ENCODE measurements at places on chromosomes 3 and 15. TPM values are rescaled to one million over a fixed set of nuclear protein-coding genes. Genes with fewer than 3 reads are reported as not detected.

DNA sequence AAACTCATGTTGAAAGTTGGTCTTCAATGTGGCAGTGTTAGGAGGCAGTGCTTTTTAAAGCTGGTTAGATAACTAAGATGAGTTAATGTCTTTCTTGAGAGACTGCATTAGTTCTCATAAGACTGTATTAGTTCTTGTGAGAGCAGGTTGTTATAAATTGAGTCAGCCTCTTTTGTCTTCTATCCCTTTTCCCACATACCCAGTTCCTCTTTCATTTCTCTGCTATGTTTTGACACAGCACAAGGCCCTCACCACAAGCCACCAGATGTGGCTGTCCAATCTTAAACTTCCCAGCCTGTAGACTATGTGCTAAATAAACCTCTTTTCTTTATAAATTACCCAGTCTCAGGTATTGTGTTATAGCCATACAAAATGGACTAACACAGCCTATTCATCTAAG is 94.6 kb upstream of the SNTN start:
- no peak for DNase-seq

GRCh38 chr3:108190346-108190745 is 31.9 kb downstream of the IFT57 start:
- no peak for DNase-seq

GRCh38 chr15:65401611-65402240 is 21.0 kb downstream of the IGDCC4 start:
- DNase-seq: no peak

DNA sequence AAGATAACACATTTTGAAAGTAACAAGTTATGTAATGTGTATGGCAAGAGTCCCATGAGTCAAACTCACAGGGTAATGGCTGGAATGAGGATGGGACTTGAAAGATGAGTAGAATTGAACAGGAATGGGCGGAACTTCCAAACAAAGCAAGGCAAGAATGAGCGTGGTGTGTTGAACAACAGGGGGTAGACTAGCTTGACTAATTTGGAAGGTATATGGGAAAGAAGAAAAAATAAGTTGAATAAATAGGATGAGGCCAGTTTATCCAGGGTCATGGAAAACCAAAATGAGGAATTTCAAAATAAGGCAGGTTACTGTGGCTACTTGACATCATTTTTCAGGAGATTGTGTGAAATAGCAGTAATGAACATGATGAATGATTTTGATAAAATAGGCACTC is 2.5 kb upstream of the DPH6 start:
- DNase-seq: no peak

DNA sequence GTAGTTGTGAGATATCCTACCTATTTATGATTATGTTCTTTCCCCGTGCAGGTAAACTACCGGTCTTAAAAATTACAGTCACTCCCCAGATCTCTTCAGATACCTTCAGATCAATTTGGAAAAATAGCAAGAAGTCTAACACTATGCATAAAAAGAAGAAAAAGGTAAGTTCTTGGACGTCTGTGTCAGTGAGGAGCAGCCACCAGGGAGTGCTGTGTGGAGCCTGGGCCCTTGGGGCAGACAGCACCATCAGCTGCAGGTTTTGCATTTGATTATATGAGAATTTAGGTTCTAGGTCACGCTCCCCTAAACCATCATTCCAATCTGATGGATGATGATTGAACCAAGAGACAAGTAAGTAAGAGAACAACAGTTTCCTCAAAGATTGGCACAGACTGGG is 8.9 kb upstream of the RNF7 start:
- DNase-seq: no peak

DNA sequence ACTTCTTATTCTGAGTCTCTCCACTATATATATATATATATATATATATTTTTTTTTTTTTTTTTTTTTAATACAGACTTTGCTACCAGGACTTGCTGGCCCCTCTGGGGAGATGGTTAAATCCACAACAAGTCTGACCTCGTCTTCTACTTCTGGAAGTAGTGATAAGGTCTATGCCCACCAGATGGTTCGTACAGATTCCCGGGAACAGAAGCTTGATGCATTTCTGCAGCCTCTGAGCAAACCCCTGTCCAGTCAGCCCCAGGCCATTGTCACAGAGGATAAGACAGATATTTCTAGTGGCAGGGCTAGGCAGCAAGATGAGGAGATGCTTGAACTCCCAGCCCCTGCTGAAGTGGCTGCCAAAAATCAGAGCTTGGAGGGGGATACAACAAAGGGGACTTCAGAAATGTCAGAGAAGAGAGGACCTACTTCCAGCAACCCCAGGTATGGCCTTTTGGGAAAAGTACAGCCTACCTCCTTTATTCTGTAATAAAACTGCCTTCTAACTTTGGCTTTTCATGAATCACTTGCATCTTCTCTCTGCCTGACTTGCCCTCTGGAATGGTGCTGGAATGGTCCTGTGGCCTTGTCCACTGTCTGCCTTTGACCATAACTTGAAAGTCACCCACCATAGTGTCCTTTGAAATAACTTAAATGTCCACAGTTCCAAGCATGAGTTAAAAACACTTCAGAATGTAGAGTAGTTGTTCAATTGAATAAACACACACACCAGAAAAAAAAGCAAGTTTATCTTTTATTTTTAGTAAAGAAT is 32.4 kb downstream of the MLH1 start:
- DNase-seq: no peak

DNA sequence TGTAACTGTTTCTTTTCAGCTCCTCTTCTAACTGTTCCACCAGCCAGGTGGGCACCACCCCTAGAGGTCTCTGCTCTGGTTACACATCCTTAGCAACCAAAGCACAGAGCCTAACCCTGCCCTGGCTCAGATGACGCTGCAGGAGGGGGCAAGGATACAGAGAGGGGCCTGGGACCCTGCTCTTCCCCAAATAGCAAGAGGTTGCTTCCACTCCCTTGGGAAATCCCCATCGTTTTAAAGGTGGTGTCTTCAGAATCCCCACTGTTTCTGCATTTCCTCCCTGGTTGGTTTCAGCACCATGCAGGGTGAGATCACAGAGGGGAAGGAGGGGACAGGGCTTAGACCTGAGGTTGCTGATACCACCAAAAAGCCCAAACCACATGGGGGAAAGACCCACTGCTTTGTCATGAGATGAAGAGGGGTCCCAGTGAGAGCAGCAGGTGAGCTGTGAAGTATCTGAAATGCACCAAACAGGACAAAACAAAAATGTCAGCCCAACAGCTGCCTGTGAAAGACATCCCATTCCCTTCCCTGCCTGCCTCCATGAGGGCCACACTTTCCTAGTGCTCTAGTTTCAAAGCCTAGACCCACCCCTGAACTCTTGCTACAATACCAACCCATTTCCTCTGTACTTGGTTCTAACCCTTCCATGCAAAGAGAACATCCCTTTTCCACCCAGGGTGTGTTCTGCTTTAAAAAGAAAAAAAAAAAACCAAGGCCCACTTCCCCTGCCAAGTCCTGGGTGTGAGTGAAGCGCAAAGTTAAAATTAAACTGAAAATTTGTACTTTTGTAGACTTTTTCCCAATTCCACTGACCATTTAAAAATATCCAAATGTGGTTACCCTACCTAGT is 29.0 kb downstream of the ANP32A start:
- no peak for DNase-seq

DNA sequence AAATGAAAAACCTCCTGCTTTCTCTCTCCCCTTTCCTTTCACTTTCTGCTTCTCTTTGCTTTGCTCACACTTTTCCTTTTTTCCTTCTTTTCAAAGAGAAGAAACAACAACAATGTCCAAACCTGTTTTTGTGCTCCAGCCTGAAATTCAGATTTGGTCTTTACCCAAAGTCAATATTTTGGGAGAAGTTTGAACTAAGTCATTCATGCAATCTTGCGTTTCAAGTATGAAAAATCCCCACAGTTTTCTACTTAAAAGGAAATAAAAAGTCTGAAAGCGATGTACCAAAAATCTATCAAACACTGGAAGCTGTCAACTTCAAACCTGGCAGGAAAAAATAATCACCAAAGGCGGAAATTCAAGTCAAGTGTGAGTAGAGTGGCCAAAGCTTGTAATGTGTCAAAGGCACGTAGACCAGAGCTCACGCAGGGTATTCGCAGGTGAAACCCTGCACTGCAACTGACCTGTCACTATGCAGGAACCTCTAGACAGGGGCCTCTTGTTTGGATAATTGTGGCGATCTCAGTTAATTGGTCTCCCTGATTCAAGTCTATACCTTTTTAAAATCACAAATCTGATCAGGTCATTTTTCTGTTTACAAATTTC is 118.8 kb upstream of the GALNT15 start:
- DNase-seq: no peak

DNA sequence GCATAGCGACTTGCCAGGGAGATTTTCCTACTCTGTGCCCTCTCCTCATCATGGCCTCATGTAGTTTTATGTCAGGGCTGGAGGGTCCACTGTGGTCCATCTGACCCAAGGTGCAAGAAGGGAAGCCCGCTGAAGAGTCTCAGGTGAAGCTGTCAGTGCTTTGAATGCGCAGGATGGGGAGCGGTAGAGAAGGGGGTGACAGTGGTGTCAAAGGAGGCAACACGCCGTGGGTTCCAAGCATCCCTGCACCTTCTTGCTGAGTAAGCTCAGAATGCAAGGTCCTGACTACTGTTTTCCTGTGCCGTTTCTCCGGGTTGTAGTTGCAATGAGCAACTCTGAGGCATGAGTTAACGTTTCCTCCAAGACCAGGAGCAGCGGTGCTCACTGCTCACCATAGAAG is 44.9 kb upstream of the RAB6B start:
- DNase-seq: no peak

The IL17RD gene
- 21.0 TPM for polyA plus RNA-seq

The MUC20 gene
- polyA plus RNA-seq: 1.5 TPM

The ACOX2 gene
- 25.4 TPM for polyA plus RNA-seq

The PROK2 gene
- polyA plus RNA-seq: 0.45 TPM
